ENCODE measurements at places on chromosomes 2 and 18.

GRCh38 chr18:9536354-9537152, 61.2 kb downstream of the RALBP1 start:
- no peak for DNase-seq

DNA sequence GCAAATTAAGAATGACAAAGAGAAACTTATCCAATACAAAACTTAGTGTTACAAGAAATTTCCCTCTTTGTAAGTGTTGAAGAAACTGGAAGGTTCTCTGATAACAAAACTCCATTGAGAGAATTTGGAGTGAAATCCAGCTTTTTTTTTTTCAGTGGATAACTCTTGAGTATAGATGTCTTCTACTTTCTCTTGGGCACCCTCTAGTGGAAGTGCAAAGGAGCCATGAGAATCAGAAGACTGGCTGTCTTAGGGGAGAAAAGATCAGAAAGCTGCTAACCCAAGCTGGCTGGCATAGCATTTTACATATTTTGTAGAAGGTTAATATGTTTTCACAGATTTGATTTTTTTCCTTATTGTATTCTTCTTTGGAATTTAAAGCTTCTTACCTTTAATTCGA, 138.8 kb upstream of the SATB2 start:
- DNase-seq: peak; percentile 6

DNA sequence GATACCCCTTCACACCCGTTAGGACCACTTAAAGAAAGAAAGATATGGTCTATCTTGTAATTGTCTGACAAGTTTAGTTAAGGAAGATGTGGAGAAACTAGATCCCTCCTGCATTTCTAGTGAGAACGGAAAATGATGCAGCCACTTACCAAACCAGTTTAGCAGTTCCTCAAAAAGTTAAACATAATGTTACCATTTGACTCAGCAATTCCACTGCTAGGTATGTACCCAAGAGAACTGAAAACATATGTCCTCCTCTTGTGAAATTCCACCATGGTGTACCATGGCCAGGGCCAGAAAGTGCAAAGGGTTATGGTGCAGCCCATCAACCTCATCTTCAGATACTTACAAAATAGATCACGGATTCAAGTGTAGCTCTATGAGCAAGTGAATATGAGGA, 79.0 kb upstream of the ID2 start:
- no peak for DNase-seq

- DNase-seq: peak; percentile 2
Observed at GRCh38 chr2:69811591-69811990, 17.9 kb upstream of the GMCL1 start.

DNA sequence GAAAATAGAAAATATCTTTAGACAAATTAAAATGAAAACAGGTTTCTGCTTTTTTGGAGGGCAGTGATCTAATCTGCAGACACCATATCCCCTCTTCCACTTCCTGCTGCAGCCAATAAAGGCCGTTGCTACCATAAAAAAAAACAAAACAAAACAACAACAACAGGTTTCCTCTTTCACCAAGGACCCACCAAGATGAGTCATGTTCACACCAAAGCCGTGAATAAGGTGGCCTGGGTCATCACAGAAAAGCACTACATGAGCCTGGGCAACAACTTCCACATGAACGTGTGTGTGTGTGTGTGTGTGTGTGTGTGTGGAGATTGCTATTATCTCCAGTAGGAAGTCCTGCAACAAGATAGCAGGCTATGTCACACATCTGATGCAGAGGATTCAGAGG, 24.8 kb upstream of the TFCP2L1 start:
- no peak for DNase-seq
